NCI-H2081 (cell line): ENCODE measurements at places on chromosomes 2 and 18.

DNA sequence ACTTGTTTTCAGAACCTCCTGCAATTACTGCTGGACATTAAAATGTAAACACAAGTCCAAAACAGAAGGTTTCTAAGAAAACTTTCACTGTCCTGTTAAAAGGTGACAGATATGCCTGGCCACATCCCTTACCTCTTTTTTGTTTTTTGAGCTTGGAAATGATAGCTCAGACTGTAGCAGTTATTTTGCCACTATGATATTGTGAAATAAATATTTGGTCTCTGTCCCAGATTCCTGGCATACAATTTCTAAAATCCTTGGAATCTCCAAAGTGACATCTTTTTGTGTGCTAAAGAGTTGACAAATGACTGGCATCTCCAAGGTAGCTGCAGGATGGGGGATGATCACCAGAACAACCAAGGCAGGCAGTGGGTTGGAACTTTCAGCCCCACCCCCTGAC, 16.8 kb downstream of the TPGS2 start:
- no peak for DNase-seq

GRCh38 chr2:205323929-205324328, 358.4 kb upstream of the NRP2 start:
- no peak for DNase-seq

DNA sequence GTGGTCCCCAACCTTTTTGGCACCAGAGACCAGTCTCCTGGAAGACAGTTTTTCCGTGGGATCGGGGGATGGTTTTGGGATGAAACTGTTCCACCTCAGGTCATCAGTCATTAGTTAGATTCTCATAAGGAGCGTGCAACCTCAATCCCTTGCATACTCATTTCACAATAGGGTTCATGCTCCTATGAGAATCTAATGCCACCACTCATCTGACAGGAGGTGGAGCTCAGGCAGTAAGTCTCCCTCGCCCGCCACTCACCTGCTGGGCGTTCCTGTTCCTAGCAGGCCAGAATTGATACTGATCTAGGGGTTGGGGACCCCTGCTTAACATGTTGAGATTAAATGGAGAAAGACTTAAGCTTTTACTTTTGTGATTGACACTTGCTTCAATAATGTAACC, 9.9 kb downstream of the NABP1 start:
- DNase-seq = no peak

DNA sequence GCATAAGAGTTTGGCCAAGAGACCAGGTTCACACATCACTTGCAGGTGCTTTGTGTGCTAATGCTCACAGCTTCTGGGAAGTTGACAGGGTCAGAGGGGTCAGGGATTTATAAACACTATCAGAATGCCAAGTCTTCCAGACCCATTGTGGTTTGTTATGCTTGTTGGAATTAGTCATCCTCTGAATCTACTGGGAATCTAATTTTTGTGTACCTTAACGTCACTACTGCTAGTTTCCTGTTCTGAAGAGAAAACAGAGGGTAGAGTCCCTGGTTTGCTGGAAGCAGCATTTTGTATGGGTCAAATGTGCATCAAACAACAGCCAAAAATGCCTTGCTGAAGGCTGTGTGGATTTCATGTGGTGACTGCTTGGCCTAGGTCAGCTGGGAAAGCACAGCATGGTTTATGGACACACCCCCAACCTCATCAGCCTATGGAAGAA, 33.3 kb downstream of the ANTXR1 start:
- no peak for DNase-seq

DNA sequence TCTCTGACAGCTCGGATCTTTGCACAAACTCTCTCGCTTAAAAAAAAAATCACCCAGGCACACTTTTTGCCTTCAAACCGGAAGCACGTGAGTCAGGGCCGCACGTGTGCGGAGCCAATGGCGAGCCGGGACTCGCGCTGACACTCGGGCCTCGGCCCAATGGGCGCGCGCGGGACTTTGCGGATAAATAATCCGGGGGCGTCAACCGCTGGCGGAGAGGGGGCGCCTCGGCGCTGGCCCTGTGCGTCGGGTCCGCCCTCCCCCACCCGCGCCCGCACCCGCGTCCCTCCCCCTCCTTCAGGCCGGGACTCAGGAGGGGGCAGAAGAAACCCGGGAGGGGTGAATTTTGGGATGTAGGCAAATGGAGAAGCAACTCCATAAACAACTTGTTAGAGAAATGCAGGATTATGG, 319 bp upstream of the EN1 start:
- DNase-seq = peak; percentile 27

- no peak for DNase-seq
Observed at GRCh38 chr18:55863876-55864275, 275.9 kb upstream of the TCF4 start.

- DNase-seq = no peak
Observed at GRCh38 chr2:119823734-119824334, 64.1 kb downstream of the PTPN4 start.

GRCh38 chr2:1793001-1793867, 48.9 kb upstream of the PXDN start:
- DNase-seq = no peak

DNA sequence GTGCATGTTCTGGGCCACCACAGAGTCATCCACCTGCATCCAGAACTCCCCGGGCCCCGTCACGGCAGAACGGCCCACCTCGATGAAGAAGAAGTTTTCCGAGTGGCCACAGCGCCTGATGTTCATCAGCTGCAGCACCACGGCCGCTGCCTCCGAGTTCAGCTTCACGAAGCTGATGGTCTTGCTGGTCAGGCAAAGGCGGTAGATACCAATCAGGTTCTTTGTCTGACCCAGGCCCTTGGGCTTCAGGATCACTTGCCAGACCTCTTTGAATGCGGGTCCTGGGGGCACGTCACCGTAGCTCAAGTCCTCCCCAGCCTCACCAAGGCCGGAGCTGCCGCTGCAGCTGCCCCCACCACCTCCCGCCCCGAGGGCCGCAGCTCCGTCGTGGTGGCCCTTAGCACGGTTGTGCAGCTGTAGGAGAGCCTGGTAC, 1.6 kb downstream of the IRS1 start:
- DNase-seq = no peak
